Stimulated activated CD4-positive, alpha-beta T cell treated with anti-CD3 and anti-CD28 coated beads, TNF-alpha, amount 100 ng/mL, for 1 hour (primary cell): ENCODE measurements at places on chromosomes 16 and 17.

DNA sequence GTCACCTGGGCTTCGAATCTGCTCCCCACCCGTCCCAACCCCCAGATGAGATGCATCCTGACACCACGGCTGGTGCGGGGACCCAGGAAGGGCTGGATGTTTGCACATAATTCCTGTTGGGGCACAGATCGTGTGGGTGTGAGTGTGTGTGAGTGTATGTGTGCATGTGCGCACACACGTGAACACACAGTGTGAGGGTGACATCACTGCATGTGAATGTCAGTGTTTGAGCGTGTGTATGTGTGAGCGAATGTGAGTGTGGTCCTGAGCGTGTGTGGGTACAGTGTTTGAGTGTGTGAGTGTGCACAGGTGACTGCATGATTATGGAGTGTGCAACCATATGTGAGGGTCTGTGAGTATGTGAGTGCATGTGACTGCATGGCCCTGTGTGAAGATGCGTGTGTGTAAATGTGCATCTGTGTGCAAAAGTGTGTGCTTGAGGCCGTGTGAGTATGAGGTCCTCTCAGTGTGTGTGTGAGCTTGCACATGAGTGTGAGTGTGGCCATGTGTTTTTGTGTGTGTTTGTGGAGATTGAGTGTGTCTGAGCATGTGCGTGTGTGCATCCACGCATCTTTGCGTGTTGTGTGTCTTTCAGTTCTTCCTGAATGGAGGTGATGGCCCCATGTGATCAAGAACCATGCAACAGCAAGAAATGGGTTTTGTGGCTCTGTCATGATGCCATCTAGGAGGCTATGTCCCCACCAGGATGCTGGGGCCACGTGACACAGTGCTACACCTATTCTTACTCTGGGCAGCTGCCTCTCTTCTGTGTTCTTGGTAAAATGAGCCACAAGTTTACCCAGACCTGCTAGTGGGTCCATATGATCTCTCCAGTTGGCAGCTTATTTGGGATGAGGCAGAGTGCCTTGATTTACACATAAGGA lies 70.5 kb upstream of the GCSH start:
- no peak for DNase-seq

DNA sequence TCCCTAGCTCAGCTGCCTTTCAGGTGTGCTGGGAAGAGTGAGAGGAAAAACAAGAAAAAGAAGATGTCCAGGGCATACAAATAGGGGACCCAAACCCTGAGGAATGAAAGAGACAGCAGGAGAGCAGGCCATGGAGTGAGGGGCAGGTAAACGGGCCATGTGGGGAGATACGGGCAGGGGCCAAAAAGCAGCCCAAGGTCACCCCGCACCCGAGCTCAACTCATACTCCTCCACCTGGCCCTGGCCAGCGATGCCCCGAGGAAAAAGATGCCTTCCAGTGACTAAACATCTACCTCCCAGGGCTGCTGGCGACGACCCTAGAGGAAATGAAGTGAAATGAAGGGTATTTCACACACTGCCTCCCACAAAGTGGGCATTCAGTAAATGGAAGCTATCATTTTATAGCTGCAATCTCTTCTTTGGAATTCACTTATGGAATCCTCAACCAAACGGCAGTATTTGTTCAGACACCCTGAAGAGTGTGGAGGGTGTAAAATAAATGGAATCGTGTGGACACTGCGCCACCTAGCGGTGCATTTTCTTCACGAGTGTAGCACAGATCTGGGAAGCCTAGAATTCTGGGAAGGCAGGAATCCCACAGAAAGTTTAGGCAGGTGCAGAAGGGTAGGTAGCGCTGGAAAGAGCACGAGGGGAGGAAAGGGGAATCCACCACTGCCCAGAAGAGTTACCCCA lies 14.9 kb downstream of the ELAC2 start:
- DNase-seq = no peak

- no peak for DNase-seq
Measured at GRCh38 chr17:32508926-32509325, 22.1 kb downstream of the CDK5R1 start.

DNA sequence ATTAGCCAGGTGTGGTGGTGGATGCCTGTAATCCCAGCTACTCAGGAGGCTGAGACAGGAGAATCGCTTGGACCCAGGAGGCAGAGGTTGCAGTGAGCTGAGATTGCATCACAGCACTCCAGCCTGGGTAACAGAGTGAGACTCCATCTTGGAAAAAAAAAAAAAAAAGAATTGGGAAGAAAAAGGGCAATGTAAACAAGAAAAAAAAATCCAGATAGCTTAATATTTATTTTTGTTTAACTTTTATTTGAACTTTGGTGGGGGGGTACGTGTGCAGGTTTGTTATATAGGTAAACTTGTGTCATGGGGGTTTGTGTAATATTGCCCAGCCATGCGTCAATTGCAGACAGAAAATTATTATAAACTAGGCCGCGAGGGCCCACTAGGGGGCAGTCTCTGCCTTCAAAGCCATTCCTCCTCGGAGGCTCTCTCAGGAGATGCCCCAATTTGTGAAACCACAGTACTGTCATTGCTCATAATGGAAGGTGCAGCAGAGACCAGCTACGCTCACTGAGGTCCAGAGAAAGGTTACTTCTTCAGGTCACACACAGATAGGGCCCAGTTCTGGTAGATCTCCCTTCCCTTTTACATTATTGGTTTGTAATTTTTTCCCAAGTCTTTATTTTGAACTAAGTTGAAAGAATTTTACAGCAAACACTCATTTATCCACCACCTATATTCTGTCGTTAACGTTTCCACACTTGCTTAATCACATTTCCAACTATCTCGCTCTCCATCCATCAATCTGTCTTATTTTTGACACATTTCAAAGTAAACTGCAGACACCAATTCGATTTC lies 206.2 kb downstream of the PRKCB start:
- peak; percentile 43 for DNase-seq

DNA sequence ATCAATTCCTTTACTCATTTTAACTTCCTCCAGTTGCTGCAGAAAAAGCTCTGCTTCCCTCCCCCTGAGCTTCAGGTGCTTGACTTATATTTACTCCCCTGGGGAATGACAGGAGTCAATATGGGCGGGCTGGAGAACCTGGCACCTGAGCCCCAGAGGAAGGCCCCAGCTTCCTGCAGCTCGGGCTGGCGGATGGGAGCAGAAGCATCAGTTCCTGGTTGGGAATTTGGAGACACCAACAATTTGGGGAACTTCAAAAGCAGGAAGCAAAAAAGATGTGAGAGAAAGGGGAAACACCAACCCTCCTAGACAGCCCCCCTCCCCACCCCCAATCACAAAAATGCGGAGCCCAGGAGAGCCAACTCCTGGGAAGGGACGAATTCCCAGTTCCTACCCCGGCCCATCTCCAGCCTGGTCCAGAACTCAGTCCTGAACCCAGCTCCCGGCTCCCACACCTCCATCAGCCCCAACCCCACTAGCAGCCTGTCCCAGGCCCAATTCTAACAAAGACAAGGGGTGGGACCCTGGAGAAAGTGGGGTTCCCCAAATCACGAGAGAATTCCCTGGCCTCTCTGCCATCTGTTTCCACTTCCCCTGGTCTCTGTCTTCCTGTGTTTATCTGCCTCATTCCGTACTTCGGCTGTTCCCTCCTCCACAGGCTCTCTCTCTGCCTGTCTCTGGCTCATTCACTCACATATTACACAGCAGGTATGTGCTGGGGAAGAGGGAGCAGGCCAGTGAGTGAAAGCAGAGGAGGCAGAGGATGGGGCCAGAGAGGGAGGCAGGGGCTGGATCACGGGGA lies 16.2 kb upstream of the ASGR2 start:
- no peak for DNase-seq

GRCh38 chr17:38982858-38983746 lies 15.9 kb upstream of the FBXO47 start:
- DNase-seq = no peak

DNA sequence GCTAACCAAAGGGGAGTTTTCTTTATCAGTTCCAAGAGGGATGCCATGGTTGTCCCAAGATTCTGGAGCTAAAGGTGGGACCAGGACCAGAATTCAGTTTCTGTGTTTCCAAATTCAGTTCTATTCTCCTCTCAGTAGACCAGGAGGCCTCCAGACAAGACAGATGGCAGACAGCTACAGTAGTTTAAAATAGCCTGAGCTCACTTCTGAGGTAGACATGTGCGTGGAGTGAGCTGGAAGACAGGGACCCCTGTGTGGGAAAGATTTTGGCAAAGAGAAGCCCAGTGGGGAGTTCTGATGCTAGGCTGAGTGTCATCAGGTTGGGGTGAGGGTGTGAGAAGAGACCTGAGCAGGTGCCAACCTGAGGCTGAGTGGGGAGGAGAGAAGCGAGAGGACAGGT lies 95.4 kb downstream of the PRKCB start:
- DNase-seq = no peak

GRCh38 chr16:55056585-55057401 lies 126.1 kb downstream of the IRX5 start:
- no peak for DNase-seq

- peak; percentile 50 for DNase-seq
Measured at GRCh38 chr16:85028685-85029407, 1.3 kb downstream of the KIAA0513 start.

DNA sequence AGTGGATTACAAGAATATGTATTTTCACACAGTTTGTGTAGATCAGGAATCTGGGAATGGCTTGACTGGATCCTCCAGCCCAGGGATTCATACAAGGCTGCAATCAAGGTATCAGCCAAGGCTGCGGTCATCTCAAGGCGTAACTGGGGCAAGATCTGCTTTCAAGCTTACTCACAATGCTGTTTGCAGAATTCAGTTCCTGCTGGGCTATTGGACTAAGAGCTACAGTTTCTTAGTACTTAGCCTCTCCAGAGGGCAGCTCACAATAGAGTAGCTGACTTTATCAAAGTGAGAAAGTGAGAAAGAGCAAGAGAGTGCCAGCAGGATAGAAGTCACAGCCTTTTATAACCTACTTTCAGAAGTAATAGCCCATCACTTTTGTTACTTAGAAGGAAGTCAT lies 211.0 kb downstream of the MAP2K6 start:
- DNase-seq = no peak

DNA sequence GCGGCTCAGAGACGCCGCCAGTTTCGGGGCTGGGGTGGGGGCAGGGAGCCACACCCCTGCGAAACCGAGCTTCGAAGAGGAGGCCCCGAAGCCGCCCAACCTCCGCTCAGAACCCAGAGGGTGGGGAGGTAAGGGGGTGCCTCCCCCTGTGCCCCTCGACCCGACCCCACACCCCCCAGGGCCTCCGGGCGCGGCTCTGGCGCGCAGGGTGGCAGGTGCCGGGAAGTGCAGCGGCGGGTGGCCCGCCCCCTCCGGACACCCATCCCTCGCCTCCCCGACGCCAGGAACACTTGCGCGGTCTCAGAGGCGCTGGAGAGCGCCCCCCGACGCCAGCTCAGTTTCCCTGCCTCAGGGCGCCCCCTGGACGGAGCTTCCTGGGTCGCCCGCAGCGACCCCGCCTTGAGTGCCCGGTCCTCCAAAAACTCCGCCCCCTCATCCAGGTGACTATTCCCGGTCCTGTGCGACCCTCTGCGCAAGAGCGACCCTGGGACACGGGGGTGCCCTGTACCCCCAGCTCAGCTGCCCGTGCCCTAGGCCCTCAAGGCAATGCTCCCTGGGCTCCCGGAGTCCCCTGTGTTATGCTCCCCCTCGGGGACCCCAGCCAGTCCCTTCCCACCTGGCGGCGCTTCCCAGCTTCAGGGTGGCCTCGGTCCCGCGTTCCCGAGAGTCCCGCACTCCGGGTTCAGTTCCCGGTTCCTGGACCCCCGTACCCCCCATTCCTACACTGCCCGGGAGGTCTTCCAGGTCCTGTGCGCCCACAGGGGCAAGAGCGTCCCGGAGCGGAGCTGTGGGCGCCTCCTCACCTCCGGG lies 562 bp downstream of the PPL start:
- no peak for DNase-seq

DNA sequence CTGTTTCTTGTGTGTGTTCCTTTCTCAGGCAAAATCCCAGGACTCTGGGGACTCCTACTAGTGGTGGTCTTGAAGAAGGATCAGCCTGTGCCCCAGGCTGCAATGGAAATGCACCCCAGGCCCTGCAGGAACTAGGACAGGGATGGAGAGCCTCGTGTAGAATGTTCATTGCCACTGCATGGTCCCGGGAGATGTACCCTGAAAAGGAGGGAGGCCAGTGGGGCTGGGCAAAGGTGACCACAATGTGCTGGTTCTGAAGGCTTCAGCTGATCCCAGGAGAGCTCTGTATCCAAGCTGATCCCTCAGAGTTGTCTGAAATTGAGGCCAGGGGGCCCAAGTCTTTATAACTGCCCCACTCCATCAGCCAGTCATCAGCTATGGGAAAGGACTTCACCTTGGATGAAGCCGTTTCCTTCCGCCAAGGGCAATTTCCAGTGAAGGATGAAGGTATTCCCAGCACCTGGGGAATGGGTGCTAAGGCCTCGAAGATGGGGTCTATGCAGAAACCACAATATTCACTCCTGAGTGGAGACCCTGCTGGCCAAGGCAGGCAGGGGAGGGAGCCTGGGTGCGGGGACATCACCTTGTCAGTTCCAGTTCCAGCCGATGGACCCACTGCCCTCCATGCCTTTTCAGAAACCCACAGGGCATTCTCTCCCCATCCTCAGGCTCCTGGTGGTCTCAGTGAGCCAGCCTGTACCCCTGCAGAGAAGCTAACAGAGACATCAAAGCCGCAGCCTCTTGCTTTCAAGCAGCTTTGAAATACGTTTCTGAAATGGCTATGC lies 59.9 kb upstream of the CDH5 start:
- DNase-seq = no peak

DNA sequence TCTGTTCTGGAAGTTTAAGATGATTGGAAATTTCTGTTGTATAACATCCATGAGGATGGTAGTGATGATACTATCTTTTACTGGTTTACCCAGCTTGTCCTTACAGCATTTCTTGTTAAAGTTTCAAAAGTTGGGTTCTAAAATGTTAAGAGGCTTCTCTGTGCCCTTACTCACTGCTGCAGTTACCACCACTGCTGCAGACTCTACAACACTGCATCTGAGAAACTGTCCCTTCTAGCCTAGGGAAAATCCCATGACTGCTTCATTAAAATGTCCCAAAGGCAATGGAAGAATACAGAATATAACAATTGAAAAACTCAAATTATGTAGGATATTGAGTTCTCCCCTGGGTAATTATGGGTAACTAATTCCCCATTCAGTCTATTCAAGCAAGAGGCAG lies 3.8 kb upstream of the NSRP1 start:
- DNase-seq = no peak

- DNase-seq = no peak
Measured at GRCh38 chr16:56336071-56336688, 89.2 kb downstream of the AMFR start.

DNA sequence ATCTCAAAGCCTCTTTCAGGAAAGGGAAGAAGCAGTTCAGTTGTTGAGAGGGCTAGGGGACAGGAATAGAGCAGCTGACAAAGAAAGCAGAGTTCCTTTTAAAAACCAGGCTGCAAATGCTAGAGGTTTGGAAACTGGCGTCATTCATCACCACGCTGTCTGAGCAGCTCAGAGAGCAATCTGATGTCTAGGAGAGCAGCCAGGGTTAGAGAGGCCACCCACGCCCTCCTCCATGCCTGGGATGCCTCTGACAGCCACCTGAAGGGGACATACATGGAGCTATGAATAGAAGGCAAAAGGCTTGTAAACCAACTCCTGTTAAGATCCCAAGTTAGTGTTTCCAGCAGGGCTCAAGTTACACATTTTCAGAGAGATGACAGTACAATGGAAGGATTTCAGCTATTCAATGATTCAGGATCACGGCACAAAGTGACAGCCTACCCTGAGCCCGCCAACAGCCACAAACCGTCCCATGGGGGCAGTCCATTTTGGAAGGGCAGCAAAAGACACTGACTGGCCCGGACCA lies 12.4 kb downstream of the RAB5C start:
- DNase-seq = no peak
